SW 1271 (cell line): ENCODE measurements at places on chromosomes 7 and 10.

DNA sequence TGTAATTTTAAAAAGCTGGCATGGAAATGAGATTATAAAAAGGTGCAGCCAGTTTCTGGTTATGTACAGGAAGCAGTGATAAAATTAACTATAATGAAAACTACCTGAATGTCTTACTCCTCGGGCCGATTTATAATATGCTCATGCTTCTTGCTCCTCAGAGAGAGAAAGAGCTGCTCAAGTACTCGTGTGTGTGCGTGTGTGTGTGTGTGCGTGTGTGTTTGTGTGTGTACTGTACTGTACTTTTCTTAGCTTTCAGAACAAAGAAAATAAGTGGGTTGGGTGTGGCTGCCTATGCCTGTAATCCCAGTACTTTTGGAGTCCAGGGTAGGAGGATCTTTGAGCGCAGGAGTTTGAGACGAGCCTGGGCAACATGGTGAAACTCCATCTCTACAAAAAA lies 96.6 kb upstream of the NMT2 start:
- DNase-seq = no peak

DNA sequence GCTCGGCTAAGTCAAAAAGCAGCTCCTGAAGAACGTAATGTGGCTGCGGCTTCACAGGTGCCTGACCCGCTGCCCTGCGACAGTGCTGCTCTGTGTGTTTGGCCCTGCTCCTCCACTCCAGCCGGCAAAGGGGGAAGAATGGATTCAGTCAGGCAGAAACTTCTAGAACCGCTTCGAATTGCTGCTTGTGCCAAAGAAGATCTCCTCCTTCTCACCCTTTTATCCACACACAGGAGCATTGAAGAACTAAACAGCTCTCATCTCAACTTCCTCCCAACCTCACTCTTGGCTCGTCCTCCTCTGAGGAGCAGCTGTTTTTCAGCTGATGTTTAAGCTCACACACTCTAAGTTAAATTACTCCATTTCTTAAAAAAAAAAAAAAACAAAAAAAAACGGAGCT lies 651.4 kb downstream of the INHBA start:
- no peak for DNase-seq

DNA sequence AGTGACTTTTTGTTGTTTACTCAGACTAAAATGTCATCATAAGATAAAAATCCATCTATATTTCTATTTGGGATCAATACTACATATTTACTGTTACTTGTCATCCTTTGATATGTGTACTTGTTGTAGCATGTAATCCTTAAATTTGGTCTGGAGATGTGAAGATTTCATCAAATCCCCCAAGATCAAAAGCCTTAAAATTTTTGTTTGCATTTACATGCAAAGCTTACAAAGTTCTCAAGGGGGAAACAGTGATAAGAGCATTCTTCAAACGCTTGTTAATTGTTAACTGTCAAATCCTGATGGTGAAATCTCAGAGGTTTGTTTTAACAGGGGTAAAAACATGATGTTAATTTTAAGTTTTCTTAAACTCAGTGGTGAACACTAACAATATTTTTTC lies 84.9 kb upstream of the SKAP2 start:
- DNase-seq = no peak

- no peak for DNase-seq
Observed at GRCh38 chr7:82235713-82236112, 207.9 kb downstream of the CACNA2D1 start.

DNA sequence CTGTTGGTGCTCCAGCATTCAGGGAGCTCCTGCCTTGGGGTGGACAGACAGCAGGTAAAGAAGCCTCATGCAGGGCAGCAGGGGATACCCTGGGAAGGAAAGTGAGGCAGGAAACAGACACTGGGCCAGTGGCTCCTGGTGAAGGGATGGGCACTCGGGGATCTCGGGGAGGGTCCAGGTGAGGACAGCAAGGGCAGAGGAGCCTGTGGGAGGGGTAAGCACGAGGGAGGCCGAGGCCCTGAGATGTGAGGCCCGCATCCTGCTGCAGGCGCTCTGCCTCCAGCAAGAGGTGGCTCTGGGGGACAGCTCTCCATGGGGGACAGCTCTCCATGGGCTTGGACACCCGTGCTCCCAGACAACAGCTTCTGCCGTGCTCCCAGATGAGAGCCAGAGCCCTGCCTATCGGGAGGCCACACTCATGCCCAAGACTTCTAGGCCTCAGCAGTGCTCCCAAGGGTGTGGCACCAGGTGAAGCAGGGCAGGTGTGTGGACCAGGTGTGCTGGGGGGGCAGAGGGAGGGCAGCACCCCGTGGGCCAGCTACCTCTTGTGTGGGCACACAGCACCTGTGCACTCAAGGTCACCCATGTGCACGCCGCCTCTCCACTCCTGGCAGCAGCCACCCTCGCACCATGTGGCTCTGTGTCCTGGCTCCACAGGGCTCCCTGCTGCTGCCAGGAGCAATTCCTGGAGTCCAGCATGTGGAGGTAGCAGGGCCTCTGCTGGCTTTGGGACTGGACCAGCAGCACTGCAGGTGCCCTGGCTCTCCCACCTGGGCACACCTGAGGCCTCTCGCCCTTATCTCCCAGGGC lies 93.6 kb upstream of the INSIG1 start:
- no peak for DNase-seq

GRCh38 chr7:80249619-80250295 lies 115.1 kb downstream of the GNAI1 start:
- DNase-seq = no peak

DNA sequence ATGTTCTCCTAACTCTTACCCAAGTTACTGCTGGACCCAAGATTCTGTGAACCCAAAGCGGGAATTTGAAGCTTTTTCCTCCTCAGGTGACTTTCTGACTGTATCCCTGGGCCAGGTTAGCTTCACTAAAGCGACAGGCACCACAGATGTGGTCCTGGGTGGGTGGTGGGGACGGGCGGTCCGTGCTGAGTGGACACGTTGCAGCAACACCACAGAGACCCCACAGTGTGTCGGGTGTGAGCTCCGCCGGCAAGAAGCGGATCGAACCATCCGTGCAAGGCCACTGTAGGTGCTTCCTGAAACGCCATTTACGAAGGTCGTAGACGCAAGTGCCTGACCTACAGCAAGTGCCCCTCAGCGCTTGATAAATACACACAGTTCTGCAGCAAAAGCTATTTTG lies 325.9 kb downstream of the ADARB2 start:
- DNase-seq = no peak

GRCh38 chr7:95476904-95477594 lies 8.7 kb upstream of the ASB4 start:
- DNase-seq = peak; percentile 56

GRCh38 chr10:110224992-110225391 lies 17.6 kb downstream of the MXI1 start:
- no peak for DNase-seq

DNA sequence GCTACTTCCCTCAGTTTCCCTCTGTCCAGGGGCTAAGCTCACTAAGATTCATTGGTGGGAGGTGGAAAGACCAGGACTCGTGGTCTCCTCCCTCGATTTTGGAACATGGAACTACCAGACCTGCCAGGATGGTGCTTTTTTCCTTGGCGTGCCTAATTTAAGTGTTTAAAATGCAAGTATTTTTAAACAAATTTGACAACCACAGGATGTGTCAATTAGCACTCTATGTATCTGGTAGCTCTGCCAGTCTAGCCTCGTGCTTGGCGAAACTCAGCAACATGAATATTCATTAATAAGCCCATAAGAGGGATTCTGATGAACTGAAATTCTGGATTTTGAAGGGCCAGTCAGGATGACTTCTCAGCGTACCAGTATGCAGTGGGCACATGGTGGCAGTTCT lies 145.0 kb upstream of the PRR15 start:
- DNase-seq = no peak

GRCh38 chr10:112195224-112195623 lies 11.7 kb upstream of the GPAM start:
- no peak for DNase-seq

- DNase-seq = no peak
Observed at GRCh38 chr10:21623291-21623690, 89.3 kb downstream of the MLLT10 start.

- DNase-seq = no peak
Observed at GRCh38 chr10:3065622-3066021, 1.7 kb upstream of the PFKP start.

DNA sequence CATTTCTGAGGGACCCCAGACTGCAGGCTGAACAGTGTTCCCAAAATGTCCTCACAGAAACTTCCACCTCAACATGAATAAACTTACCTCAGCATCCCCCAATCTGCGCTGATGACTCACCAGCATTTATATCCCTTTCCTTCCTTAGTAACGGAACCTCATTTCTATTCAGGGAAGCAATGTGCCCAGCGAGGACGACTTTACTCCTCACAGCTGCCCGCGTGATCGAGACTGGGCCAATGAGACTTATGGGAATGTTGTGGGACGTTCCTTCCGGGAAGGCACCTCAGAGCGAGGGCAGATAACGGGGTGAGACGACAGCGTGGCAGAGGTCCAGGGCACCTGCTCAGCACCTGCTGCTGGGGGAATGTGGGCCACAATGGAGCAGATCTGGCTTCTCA lies 73.1 kb upstream of the CAMK2B start:
- no peak for DNase-seq

- no peak for DNase-seq
Observed at GRCh38 chr10:103847909-103848468, 7.4 kb downstream of the SH3PXD2A start.

DNA sequence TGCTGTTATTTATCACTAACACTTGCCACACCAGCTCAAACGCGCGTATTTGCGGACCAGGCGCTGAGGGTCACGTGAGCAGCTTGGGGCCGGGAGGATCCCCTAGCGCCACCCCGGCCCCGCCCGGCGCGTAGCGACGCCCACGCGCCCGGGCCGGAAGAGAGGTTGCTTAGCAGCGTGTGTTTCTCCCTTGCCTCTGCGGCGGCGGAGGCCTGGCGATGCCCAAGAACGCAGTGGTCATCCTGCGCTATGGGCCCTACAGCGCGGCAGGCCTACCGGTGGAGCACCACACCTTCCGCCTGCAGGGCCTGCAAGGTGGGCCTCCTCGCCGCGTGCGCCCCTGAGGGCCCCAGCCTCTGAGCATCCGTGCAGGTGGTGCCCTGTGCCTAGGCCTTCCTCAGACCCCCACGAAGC lies at the start of gene C10orf53:
TSS of gene C10orf53 (plus strand) at position 172 of the 414 bp plus-strand sequence. CDS start at position 219, 47 bp downstream.
- no peak for DNase-seq

DNA sequence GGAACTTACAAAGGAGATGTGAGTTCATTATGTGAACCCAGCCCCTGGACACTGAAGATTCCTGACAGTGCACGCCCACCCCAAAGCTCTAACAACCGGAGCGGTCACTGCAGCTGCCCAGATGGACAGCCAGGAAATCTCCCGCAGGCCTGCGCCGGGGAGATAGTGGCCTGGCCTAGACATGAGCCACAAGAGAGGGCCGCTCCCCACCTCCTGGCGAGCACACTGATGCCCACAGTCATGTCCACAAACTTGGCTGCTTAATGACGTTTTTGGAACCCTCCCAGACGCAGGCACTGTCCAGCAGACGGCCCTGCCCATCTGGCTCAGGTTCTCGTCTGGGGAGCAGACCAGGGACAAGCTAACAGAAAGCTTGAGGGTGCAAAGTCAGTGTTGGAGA lies 34.2 kb downstream of the TCERG1L start:
- no peak for DNase-seq
